ENCODE measurements at places on chromosomes 4 and X.

DNA sequence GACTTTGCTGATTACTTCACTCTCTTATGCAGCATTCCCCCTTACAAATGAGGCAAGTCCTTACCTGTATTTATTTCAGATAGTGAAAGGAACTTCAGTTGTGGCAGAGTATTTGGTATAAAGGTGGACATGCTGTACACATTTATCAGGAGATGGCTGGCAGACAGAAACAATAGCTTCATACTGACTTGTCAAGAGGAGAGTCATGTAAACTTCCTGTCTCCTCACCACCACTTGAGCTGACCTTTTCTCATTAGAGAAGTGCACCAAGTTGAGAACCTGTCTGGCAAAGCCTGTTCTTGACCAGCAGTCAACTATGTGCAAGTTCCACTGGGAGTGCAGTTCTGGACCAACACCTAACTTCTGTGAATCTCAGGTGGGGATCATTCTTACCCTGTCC, 80.8 kb downstream of the LARP1B start:
- no peak for DNase-seq

GRCh38 chrX:30821116-30821515, 67.9 kb downstream of the TAB3 start:
- DNase-seq, result no peak

DNA sequence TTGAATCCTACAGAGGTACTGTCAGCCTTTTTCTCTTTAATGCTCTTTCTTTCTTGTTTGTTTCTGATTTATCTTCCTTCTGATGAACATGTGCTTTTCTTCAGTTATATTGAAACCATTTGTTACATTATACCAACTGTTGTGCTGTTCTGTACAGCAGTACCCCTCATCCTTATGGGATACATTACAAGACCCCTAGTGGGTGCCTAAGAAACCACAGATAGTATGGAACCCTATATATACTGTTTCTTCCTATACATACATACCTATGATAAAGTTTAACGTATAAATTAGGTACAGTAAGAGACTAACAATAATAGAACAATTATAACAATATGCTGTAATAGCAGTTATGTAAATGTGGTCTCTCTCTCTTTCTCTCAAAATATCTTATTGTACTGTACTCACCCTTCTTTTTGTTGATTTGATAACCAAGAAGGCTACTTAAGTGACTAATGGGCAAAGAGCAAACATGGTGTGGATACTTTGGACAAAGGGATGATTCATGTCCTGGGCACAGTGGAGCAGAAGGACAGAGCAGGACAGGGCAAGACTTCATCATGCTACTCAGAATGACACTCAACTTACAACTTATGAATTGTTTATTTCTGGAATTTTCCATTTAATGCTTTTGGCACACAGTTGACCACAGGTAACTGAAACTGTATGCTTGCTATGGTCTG, 10.7 kb upstream of the YIPF7 start:
- DNase-seq, result no peak

DNA sequence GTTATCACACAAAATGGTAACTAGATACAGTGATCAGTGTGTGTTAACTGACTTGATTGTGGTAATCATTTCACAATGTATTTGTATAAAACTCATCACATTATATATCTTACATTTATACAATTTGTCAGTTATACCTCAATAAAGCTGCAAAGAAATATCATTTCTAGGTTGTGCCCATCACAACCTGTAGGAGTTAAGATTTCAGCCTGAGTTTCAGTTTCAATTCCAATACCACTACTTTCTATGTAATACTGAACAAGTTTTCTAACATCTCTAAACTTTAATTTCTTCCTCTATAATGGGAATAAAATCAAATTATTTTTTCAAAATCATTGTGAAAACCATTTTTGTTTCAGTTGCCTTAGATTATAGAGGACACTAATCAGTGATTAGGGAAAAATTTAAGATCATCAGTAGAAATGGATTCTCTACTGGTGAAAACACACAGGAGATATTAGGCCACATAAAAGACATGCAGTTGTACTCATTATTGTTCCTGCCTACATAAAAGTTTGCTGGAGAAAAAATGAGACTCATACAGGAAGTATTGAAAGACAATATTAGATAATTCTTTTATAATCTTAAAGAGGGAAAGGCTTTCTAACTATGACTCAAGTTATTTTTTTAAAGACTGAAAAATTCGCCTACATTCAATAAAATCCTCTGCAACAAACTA, 18.4 kb upstream of the TBC1D1 start:
- DNase-seq, result no peak

DNA sequence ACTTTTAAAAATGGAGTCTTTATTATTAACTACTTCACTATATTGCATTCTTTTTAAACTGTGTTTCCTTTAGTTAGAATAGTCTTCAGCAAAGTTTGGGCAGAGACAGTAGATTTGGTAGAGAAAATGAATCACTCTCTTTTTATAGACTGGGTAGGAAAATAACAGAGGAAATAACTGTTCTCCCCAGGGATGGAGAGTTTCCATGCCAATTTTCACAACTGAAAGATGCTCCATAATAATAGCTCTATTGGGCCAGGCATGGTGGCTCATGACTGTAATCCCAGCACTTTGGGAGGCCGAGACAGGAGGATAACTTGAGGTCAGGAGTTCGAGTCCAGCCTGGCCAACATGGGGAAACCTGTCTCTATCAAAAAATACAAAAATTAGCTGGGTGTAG, 13.1 kb downstream of the HSD17B13 start:
- no peak for DNase-seq

- DNase-seq, result no peak
These were observed 1.6 kb downstream of the OTUD4 start for GRCh38 chr4:145178740-145179280.

Data from cortex of kidney (tissue), 1 donor.